ENCODE measurements at places on chromosomes 1 and 21.
A peak's percentile ranks its signal among the peaks of the same experiment; 100 is the strongest.

DNA sequence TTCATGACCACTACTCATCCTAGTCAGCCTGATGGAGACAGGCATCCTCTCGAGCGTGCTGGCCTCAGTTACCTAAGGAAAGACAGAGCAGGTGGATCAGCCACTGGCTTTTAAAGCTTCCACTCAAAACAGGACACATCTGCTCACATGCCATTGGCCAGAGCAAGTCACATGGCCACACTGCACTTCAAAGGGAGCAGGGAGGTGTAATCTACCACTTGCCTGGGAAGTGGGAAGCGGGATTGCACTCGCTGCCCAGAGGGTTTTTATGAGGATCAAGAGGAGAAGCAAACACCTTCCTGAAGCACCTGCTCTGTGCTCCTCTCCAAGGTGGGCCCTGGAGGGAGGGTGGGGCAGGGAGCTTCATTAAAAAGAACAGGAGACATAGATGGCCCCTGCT, 108.0 kb downstream of the TAS1R2 start:
- DNase-seq, result no peak

DNA sequence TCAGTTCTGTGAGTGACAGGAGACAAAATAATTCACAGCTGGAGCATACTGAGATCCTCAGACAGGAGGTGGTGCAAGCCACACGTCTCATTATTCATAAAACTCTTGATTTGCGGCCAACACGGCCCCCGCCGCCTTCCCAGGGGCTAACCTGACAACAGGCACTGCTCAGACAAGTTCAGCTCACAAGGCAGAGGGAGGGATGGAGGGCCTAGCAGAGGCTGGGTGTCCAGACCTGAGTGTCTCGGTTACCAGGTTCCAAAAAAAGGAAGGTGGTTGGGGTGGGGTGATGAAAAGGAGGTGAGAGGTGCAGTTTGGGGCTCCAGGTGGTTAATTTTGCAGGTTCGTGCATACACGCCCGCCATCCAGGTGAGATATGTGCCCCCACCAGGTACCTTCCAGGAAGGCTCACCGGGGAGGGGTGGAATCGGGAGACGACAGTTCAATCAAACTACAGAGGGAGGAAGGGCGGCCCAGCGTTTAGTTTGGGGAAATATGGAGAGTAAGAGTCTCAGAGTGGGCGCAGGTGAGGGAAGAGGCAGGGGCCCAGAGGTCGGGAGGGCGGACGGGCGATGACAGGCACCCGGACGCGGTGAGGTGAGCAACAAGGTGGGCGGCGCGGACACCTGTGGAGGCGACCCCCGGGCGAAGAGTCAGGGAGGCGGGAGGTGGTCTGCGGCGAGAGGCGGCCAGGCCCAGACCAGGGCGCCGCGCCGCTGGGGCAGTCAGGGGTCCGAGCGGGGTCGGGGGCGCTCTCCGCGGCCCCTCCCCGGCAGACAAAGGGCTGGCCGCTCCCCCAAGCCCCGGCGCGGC, 629 bp downstream of the CTNNBIP1 start:
- peak; percentile 13 for DNase-seq

GRCh38 chr1:6095511-6096242, 50.0 kb downstream of the KCNAB2 start:
- no peak for DNase-seq

DNA sequence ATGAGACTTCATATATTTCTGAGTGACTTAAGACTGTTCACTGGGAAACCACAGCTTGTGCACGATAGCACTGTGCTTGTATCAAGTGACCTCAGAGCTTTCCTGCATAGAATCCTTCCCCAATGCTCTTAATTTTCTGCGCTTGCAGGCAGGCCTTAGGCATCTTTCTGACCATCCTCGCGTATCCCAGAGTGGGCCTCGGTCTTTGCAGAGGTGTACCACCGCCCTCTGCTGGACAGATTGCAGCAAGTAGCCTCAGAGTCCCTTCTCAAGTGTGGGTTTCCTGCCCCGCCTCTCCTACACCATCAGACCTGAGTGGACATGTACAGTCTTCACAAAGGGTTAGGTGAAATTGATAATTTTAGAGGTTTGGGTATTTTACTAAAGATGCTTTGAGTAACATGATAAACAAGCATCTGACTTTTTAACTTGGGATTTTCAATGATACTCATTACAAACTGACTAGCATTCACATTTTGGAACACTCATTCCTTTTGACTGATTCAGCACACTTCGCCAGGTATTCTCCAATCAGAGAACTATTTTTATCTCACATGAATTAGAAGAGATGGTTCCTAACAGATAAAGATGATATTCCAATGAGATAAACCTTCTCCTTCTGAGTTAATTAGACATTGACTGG, 246.5 kb upstream of the USP25 start:
- DNase-seq, result peak; percentile 58

GRCh38 chr1:224266105-224266914, 63.7 kb downstream of the NVL start:
- no peak for DNase-seq

GRCh38 chr1:88204111-88204510, 480.0 kb upstream of the PKN2 start:
- no peak for DNase-seq

- no peak for DNase-seq
Measured at GRCh38 chr1:223748773-223749733, 36.7 kb downstream of the CAPN2 start.

DNA sequence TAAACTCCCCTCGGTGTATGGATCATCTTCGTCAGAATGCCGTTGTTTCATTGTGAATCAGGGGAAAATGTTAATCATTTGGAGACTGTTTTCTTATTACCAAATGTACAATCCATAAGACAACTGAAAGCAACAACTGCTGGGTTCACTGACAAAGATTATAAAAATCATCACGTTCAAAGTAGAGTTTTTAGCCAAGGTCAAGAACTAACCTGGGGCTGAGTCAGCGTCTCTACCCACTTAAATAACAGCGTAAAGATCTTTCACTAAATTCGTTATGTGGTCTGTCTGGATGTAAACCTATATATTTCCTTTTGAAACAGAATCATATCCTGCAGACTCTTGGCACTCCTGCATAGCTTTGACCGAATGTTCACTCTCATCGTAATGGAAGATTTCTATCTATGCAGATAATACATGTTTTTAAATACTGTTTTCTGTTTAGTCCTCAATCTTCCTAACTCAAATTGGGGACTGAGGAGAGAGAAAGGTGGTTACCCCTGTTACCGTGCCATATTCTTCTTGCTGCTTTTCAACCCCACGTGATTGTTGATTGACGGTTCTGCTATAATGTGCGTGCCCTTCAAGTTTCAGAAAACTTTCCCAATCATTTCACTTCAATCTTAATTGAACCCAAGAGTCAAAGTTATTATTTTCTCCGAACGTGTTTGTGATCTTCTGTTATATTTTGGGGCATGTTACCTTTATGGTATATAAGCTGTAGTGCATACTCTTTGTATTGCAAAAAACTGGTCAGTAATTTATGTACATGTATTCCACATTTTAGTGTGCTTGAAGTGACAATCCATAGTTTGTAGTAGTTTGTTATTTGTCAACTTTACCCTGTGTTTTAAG, 15.6 kb upstream of the NCMAP start:
- no peak for DNase-seq

GRCh38 chr21:40729761-40730425, 117.1 kb downstream of the DSCAM start:
- no peak for DNase-seq

- no peak for DNase-seq
Measured at GRCh38 chr21:16324630-16325029, 594.8 kb downstream of the USP25 start.

DNA sequence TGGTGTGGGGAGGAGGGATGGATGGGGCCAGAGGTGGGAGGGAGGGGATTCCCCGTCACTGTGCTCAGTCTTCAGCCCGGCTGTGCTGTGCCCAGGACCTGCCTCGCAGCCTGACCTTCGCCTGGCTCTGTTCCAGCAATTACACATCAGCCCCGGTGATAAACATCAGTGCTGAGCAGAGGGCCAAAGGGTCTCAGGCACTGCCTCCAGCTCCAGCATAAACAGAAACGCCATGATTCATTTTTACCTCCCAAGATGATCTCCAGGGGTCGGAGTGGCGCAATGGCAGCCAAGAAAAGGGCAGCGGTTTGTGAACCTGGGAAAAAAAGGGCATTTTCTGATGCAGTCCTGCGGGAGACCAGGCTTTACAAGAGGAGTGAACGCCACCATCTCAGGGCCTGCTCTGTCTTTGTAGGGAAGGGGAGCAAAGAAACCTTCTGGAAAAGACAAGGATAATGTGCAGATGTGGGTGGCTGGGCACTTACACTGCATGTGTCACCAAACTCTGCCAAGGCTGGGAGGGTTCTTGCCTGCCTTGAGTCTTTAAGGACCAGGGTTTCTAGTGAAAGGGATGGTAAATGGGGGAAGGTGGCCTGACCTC, 28.1 kb downstream of the SHISA4 start:
- peak; percentile 48 for DNase-seq

- peak; percentile 57 for DNase-seq
Measured at GRCh38 chr1:185317886-185318310, 855 bp upstream of the IVNS1ABP start.

DNA sequence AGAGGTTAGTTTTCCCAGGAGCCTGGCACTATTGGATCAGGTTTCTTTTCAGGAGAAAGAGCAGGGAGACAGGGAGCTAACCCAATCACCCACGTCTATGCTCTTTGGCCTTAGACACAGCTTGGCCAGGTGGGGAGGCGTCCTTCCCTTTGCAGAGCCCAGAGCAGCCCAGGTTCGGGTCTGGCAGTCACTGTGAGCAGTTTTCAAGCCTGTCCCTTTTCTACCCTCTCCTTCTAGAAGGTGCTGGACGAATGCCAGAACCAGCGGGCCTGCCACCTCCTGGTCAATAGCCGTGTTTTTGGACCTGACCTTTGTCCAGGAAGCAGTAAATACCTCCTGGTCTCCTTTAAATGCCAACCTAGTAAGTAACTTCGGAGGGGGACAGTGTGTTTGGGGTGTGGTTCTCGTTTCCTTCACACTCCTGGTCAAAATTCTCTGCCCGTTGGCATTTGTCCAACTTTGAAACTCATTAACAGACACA, 44.9 kb downstream of the EVA1C start:
- no peak for DNase-seq

DNA sequence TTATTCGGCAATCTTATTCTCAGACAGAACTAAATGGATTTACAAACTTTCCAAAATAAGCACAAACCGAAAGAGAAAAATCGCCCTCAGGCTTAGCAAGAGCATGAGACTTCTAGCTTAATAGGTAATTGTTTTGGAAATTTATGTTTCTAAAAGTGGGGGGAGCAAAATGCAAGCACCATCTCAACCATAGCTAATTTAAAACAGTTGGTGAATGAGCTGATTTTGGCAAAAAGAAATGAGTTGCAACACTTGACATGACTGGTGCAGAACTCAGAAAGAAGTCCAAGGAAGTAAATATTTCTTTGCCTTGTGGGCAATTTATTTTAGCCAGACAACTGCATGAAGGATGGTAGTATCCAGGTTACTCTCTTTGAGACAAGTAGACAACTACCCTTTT, 71.5 kb upstream of the PTGFR start:
- DNase-seq, result no peak

DNA sequence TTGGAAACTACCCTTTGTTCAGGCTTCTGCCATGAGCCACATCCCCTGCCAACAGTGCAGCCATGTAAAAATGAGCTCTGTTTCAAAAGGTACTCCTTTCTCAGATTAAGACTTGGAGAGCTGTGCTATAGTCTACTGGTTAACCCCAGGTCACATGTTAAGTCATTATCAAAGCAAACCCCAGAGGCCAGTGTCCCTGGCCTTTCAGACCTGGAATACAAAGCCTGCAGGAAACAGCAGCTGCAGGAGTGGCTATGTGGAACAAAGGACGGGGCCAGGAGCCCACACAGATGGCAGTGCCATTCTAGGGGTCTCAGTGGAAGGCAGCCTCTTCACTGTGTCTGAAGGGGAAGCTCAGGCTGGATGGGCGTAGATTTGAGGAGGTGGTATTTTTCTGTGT, 6.7 kb downstream of the ZNF496 start:
- DNase-seq, result peak; percentile 95

- DNase-seq, result no peak
Measured at GRCh38 chr1:160565564-160565963, 13.7 kb downstream of the CD84 start.

GRCh38 chr1:204599596-204599995, 83.4 kb downstream of the MDM4 start:
- DNase-seq, result no peak

DNA sequence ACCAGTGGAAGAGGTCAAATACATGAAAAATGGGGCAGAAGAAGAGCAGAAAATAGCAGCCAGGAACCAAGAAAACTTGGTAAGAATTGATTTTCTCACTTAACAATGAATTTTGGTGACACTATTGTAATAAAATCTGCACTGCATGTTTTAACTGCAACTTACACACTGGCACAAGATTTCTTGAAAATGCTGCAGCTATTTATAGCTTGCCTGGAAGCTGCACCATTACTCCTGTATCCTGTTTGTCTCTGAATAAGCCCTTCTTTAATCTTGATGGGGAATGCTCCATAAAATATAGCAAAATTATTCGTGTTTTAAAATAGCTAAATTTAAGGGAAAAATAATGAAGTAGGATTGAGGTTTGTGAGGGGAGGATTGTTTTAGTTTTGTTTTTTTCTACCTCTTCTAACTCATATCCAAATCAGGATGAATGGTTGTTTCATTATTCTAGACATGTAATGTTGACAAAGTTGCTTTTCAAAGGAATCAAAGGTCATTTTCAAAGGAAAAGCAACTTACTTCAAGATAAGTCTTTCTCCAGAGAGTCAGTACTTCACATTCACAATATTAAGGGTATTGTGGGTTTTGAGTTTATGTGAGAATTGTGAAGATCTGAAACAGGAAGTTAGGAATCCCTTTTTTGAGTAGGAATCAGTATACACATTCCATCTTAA, 120.9 kb downstream of the C1orf21 start:
- DNase-seq, result no peak

GRCh38 chr1:4408380-4408779, 246.0 kb upstream of the AJAP1 start:
- DNase-seq, result no peak

DNA sequence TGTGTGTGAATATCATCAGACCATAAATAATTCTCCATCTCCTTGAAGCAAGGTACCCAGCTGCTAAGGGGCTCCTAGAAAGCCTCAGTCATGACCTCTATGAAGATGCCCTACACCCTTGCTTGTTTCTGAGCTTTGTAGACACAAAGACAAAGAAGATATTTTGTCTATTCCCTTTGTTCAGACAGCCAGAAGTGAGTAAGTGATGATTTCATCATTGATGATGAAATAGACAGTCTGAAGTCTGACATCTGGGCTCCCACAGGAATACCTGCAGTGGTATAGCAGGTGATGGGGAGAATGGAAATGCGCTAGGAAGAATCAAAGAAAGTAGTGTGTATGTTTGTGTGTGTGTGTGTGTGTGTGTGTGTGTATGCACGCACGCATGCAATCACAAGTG, 82.2 kb upstream of the DPT start:
- no peak for DNase-seq

- DNase-seq, result no peak
Measured at GRCh38 chr1:66351913-66352312, 182.0 kb upstream of the SGIP1 start.
